DMS 273 treated with DMSO at 0.1 percent for 48 hours (cell line): ENCODE measurements at places on chromosomes 6 and 20.

DNA sequence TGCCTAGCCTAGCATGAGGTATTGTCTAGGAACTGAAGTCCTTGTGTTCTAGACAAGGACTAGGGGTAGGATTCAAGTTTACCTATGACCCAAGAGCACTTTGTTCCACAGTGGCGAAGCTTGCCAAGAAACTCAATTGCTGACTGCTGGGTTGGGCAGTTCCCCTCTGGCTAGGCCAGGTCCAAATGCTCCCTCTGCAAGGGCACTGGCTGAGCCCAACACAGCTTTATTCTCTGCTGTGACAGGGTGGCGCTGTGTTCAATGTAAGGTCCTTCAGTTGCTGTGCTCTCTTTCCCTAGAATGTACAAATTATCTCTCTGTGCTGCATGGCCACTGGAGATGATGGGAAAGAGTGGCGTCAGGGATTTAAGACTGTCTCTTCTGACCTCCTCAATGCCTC, 950.8 kb downstream of the HACE1 start:
- DNase-seq: no peak

DNA sequence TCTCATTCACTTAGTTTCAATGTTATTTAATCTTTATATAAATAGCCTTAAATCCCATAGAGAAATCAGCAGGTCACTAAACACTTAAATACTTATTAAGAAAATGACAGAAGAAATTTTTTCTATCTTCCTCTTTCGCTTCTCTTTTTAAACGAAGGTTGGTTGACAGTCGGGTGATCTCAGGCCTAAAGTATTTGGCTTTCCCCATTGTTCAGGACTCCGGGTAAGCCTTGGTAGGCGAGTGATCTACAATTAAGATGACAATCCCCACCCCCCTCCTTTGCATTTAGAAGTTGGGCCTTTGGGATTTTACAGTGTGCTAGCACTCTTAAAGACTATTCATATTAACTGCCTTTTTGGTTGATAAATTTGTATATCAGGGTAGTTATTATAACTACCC, 19.7 kb upstream of the UTRN start:
- no peak for DNase-seq

DNA sequence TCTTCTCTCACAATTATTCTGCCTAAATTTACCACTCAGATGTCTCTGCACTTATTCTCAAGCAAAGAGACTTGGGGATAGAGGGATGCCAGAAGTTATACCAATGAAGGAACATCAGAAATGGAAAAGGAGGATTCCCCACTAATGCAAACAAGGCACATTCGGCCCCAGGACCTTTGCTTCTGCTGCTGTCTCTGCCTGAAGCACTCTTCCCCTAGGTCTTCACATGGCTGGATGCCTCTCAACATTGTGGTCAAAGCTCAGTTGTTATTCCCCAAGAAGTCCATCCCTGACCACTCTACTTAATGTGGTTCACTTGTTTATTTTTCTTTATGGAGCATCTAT, 508.7 kb downstream of the DOK5 start:
- DNase-seq: no peak

DNA sequence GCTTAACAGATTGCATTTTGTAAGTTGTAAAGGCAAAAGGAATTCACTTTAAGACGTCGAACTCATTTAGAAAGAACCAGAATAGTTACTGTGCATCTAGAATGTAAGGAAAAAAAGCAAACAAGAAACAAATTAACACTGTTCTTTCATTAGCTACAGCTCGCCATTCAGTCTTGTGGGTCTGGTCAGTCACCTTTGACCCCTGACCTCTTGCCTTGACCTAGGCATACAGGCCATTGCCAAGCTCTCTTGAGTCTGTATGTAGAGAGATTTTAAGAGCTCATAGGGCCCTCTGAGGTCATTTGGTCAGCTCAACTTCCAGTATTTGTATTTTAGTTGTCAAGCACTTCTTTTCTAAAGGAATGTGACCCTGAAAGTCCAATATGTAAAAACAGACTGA, 318.7 kb downstream of the DHX35 start:
- DNase-seq: no peak

DNA sequence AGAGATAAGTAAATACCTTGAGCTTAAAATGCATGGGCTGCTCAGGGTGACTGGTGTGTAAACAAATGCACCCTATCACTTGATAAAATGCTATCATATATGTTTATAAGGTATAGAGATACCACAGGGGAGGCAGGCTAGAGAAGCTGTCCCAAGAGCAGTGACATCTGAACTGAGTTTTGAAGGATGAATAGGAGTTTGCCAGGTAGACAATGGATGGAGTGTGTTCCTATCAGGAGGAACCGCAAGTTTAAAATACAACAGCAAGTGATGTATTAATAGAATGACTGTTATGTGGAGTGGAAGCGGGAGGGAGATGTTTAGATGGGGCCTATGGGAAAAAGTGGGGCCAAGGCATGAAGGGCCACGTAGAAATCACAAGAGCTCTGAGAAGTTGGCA, 38.7 kb upstream of the CHMP4B start:
- no peak for DNase-seq

GRCh38 chr6:157648561-157648960, 174.5 kb upstream of the SNX9 start:
- no peak for DNase-seq

- DNase-seq: peak; percentile 14
Measured at GRCh38 chr20:47620808-47621805, 119.4 kb downstream of the NCOA3 start.

DNA sequence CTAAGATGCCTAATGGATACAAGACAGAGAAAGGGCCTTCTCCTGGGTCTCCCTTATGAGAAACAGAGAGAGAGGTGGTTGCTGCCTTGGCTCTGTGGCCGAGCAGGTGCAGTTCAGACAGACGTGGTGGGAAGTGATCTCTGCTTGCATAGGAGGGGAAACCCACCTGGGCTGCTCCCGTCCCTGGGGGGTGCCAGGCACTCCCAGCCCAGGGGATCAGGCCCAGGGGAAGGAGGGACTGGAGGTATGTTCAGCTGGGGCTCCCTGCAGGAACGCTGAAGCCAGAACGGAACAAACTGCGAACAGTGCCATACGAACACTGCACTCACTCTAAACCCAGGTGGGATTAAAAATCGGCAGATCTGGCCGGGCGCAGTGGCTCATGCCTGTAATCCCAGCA, 35.7 kb upstream of the OVOL2 start:
- DNase-seq: no peak

GRCh38 chr20:22617160-22617559, 32.8 kb upstream of the FOXA2 start:
- DNase-seq: no peak
